ENCODE measurements at places on chromosomes 5 and 9. TPM values are rescaled to one million over a fixed set of nuclear protein-coding genes. Genes with fewer than 3 reads are reported as not detected.

- no peaks in the 10 kb centered on the region for H3K4me1 ChIP-seq
- no peak overlapping the region for H3K27ac ChIP-seq
- H3K4me3 ChIP-seq: no peak overlapping the region
- no peak for DNase-seq
- no peaks in the 10 kb centered on the region for H3K27me3 ChIP-seq
Measured at GRCh38 chr9:14389657-14390056, 75.7 kb upstream of the NFIB start.

DNA sequence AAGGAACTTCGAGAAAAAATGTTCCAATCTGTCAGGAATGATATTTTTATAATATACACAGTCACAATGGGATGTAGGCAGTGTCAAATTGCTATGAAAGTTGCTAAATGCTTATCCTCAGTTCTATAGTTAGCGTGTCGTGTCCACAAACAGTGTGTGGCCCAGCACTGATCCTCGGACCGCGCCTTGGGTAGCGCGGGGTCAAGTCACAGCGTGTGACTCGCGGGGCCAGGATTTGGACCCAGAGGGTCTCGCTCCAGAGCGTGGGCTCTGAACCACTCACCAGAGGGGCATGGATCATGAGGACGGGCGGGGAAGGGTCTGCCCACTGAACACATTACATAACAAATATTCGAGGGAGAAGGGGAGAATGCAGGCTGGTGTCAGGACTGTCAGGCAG is 171.8 kb downstream of the C9orf50 start:
- no peaks in the 10 kb centered on the region for H3K36me3 ChIP-seq
- H3K27ac ChIP-seq: no peak overlapping the region
- H3K4me3 ChIP-seq: no peak overlapping the region

- H3K36me3 ChIP-seq: no peaks in the 10 kb centered on the region
- peaks cover 6% of the 10 kb centered on the region for H3K4me1 ChIP-seq
- no peaks in the 10 kb centered on the region for H3K27me3 ChIP-seq
Measured at GRCh38 chr5:35317586-35317985, 87.3 kb upstream of the PRLR start.

GRCh38 chr9:3125602-3126405 is 281.9 kb upstream of the PUM3 start:
- H3K27me3 ChIP-seq: no peaks in the 10 kb centered on the region
- H3K36me3 ChIP-seq: no peaks in the 10 kb centered on the region
- no peak for DNase-seq
- no peak overlapping the region for H3K27ac ChIP-seq
- no peak overlapping the region for H3K4me3 ChIP-seq

DNA sequence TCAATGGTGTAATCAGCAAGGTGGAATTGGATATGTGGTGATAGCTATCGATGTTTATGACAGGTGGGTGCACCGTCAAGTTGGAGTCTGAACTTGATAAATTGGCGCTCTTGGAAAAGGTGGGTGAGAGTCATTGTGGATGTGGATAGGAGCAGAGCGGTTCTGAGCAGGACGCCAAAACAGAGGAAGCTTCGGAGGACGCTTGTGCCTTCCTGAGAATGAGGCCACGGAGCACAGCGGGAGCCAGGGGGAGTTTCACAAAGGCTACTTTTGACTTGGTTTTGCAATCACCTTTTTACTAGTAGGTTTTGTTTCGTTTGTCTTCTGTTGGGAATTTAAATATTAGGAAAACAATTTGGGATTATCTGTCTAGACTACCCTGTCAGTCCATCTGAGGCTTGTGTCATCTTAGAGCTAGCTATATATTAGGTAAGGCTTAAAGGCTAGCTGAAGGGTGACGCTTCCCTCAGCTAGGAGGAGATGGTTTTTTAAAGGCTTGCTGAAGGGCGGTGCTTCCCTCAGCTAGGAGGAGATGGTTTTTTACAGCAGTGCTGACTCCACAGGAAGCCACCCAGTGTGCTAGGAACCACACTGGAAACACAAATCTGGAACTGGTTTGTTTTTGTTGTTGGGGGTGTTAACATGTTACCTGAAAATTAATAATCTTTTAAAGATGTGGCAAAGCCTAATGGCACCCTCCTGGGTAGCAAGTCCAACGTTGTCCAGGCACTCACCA is 142.4 kb upstream of the IRX4 start:
- no peaks in the 10 kb centered on the region for H3K36me3 ChIP-seq
- no peak for DNase-seq
- H3K27me3 ChIP-seq: peaks cover 18% of the 10 kb centered on the region

- H3K36me3 ChIP-seq: no peaks in the 10 kb centered on the region
- H3K27me3 ChIP-seq: no peaks in the 10 kb centered on the region
- peaks cover 37% of the 10 kb centered on the region for H3K4me1 ChIP-seq
- peak overlapping the region; percentile 80 for H3K27ac ChIP-seq
Measured at GRCh38 chr9:120714846-120715388, 647 bp upstream of the MEGF9 start.

GRCh38 chr5:143824851-143825720 is 13.1 kb downstream of the HMHB1 start:
- H3K4me1 ChIP-seq: peaks cover 21% of the 10 kb centered on the region
- H3K27me3 ChIP-seq: peaks cover 5% of the 10 kb centered on the region
- no peak overlapping the region for H3K4me3 ChIP-seq
- no peaks in the 10 kb centered on the region for H3K36me3 ChIP-seq
- H3K27ac ChIP-seq: no peak overlapping the region
- DNase-seq: peak; percentile 88

DNA sequence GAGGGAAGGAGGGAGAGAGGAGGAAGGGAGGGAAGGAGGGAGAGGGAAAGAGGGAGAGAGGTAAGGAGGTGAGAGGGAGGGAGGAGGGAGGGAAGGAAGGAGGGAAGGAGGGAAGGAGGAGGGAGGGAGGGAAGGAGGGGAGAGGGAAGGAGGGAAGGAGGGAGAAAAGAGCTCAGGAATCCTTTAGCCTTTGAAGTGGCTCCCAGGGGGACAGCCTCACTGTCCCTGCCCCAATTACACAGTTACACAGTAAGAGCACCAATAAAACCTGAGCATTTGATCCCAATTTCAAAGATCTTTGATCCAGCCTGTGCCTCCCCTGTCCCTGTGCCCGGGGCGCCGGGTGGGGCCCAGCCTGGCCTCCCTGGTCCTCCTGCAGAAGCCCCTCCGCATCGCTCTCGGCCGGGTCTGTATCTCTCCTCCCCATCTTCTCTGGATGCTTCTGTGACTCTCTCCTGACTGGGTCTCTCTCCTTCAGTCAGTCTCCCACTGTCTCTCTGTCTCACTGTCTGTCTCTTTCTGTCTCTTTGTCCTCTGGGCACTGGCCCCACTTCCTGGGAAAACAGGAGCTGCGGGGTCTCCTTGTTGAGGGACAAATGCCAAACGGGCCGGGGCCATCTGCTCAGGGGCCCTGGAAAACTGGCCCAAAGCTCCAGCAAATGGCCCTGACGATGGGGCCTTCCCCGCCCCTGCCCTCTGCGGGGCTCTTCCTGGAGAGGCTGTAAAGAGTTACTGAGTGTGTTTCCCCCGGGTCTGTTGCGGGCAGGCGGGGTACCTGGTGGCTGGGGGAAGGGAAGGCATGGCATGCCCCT is 54.2 kb upstream of the EGFL7 start:
- H3K27me3 ChIP-seq: peaks cover 2% of the 10 kb centered on the region
- no peak for DNase-seq
- no peaks in the 10 kb centered on the region for H3K36me3 ChIP-seq
- H3K4me1 ChIP-seq: no peaks in the 10 kb centered on the region

GRCh38 chr5:113233606-113234005 is 201.2 kb downstream of the TSSK1B start:
- H3K4me3 ChIP-seq: no peak overlapping the region
- no peaks in the 10 kb centered on the region for H3K36me3 ChIP-seq
- no peak for DNase-seq
- peaks cover 5% of the 10 kb centered on the region for H3K27me3 ChIP-seq
- no peak overlapping the region for H3K27ac ChIP-seq

The IL13 gene
- total RNA-seq: 1.4 TPM

GRCh38 chr9:93051680-93052089 is 6.8 kb upstream of the SUSD3 start:
- no peak overlapping the region for H3K4me3 ChIP-seq
- peaks cover 4% of the 10 kb centered on the region for H3K27me3 ChIP-seq
- H3K27ac ChIP-seq: no peak overlapping the region
- no peaks in the 10 kb centered on the region for H3K36me3 ChIP-seq
- no peak for DNase-seq

The PCA3 gene
- not detected for total RNA-seq

DNA sequence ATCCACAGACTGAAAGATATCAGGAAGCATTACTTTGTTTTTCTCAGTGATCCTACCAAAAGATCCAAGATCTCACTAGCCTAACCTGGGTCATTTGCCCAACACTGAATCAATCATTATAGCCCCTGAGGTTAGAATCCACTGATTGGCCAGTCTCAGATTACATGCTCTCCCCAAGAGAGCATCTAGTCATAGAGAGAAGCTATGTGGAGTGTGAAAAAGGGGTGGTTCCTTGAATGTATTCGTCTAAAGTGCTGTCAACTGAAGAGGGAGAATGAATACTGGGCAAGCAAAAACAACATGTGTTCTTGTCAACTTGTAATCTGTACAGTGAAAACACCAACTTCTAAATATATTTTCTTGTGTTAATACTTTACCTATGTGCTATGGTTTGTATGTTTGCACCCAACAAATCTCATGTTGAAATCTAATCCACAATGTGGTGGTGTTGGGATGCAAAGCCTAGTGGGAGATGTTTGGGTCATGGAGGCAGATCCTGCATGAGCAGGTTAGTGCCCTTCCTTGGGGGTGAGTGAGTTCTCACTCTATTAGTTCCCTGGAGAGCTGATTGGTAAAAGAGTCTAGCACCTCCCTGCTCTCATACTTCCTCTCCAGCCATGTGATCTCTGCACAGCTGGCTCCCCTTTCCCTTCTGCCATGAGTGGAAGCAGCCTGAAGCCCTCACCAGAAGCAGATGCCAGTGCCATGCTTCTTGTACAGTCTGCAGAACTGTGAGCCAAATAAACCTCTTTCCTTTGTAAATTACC is 60.3 kb upstream of the PJA2 start:
- no peak overlapping the region for H3K27ac ChIP-seq
- H3K27me3 ChIP-seq: peaks cover 9% of the 10 kb centered on the region
- H3K4me1 ChIP-seq: peaks cover 4% of the 10 kb centered on the region
- H3K36me3 ChIP-seq: no peaks in the 10 kb centered on the region
- DNase-seq: no peak
- no peak overlapping the region for H3K4me3 ChIP-seq

GRCh38 chr9:17082343-17083064 is 52.3 kb upstream of the CNTLN start:
- no peaks in the 10 kb centered on the region for H3K36me3 ChIP-seq
- H3K4me1 ChIP-seq: no peaks in the 10 kb centered on the region
- H3K4me3 ChIP-seq: no peak overlapping the region
- DNase-seq: no peak

The PCDHB14 gene
- total RNA-seq: not detected

The C5orf52 gene
- not detected for total RNA-seq

GRCh38 chr5:147732291-147732883 is 50.1 kb downstream of the JAKMIP2 start:
- DNase-seq: no peak
- no peaks in the 10 kb centered on the region for H3K27me3 ChIP-seq
- H3K4me3 ChIP-seq: no peak overlapping the region
- no peak overlapping the region for H3K27ac ChIP-seq
- peaks cover 4% of the 10 kb centered on the region for H3K36me3 ChIP-seq
- H3K4me1 ChIP-seq: peaks cover 4% of the 10 kb centered on the region

- DNase-seq: no peak
- peaks cover 56% of the 10 kb centered on the region for H3K27me3 ChIP-seq
- no peak overlapping the region for H3K4me3 ChIP-seq
Measured at GRCh38 chr5:159971514-159971913, 37.4 kb upstream of the TTC1 start.

The DNAJA1 gene
- total RNA-seq: 159 TPM

DNA sequence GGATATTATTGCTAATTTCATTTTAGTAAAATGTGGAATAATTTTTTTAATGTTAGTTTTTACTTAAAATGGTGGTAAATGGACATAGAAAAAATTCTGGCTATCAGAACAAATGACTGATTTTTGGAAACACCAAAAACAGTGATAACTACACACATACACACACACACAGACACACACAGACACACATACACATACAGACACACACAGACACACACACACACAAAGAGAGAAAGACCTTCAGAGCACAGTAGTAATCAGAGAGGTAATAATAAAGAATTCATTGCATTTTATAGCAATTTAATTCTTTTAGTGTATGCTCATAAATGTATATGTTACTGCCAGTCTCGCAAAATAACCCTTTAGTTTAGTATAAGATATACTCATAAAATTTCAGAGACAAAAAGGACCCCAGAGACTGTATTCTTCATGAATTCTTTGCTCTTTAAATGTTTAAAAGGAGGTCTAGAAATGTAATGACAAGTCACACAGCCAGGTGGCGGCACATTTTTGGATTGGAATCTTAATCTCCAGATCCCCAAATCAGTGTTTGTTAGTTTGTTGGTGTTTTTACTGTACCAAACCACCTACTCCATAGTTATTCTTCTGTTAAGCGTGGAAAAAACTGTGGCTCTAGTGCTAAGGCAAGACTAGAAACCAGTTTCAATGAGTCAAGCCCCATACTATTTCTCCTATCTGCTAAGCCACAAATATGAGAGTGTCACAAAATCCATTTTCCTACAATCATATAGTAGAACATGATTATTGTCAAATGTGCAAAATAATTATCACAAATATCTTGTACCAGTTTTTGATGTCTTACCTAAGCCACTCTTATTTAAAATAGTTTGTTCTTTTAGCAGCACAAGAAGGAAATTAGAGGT is 109.9 kb downstream of the EDIL3 start:
- no peak overlapping the region for H3K4me3 ChIP-seq
- no peaks in the 10 kb centered on the region for H3K27me3 ChIP-seq
- H3K4me1 ChIP-seq: no peaks in the 10 kb centered on the region
- H3K27ac ChIP-seq: no peak overlapping the region

GRCh38 chr5:132407970-132408369 is 38.5 kb downstream of the SLC22A5 start:
- H3K27me3 ChIP-seq: no peaks in the 10 kb centered on the region
- H3K4me3 ChIP-seq: no peak overlapping the region
- peaks cover 34% of the 10 kb centered on the region for H3K4me1 ChIP-seq
- no peak for DNase-seq

- no peak overlapping the region for H3K4me3 ChIP-seq
- no peaks in the 10 kb centered on the region for H3K36me3 ChIP-seq
- H3K4me1 ChIP-seq: no peaks in the 10 kb centered on the region
- no peak for DNase-seq
- no peak overlapping the region for H3K27ac ChIP-seq
Measured at GRCh38 chr5:83400701-83401100, 70.8 kb upstream of the VCAN start.

DNA sequence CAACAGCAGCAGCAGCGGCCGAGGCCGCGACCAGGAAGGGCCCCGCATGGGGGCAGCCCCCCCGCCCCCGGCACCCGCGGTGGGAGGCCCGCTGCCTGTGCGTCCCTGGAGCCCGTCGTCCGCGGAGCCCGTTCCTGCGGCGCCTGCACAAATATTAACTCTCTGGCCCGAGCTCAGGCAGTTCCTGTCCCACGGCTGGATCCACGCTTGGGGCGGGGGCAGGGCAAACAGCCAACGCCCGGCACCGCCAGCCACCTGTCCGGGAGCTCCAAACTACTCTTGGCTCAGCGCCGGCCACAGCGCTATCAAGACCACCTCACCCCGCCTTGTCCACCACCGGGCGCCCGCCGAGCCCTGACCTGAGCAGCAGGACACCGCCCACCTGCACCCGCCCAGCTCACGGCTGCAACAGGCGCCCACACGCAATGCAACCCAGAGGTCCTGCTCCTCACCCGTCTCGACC is at the start of gene LRRC26:
Gene LRRC26 (minus strand): TSS at position 156 of the 463 bp plus-strand sequence. CDS start 108 bp downstream, at position 48.
- no peaks in the 10 kb centered on the region for H3K36me3 ChIP-seq
- H3K27ac ChIP-seq: no peak within 1 kb of the TSS

The LSM11 gene
- 5.8 TPM for total RNA-seq

Measured in activated CD8-positive, alpha-beta T cell treated with anti-CD3 and anti-CD28 coated beads, Interleukin-2, amount 10 ng/mL, durations not matched to agents 7 days and 5 days (primary cell).